ENCODE measurements at places on chromosomes 4 and X.

DNA sequence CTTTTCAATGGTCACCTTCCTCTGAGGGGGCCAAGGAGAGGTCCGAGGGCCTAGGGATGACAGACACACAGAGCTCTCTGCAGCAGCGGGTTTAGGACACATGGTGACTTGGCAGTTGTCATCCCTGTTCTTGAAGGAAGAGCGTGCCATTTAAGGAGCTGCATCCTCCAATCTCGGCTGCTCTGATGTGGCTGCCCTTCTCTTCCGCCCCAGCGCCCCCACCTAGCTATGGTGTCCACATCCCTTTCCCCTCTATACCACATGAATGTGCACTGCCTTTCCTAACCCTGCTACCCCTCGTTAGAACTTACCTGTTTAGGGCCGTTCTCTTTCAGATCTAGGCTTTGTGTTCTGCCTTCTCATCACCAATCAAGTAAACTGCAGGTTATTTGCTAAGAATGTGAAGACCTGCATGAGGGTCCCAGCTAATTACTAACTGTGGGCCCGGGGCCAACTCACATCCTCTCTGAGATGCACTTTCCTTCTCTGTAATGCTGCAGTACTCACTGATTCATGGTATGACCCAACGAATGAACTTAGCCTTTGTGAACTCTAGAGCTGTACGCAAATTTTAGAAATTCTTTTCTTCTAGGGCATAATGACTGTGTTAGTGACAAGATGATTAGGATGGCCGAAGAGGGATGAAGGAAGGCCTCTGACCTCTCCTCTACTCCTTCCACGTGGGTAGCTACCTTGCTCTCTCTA, 38.2 kb downstream of the CHST7 start:
- DNase-seq, result no peak

- no peak for DNase-seq
Measured at GRCh38 chrX:1401611-1402430, 9.9 kb upstream of the SLC25A6 start.

- DNase-seq, result no peak
Measured at GRCh38 chrX:39484159-39485068, 613.3 kb downstream of the BCOR start.

- DNase-seq, result no peak
Measured at GRCh38 chr4:20259707-20260106, 8.0 kb downstream of the SLIT2 start.

GRCh38 chr4:112145326-112145789, at the start of gene FAM241A:
Gene FAM241A, plus strand, starts transcription at chr4:112145454. Its CDS starts 127 bp downstream, at chr4:112145581.
- DNase-seq, result peak; percentile 97

- DNase-seq, result no peak
Measured at GRCh38 chr4:48103483-48104139, 30.4 kb downstream of the TXK start.

- DNase-seq, result no peak
Measured at GRCh38 chrX:50814701-50815100, 707 bp upstream of the SHROOM4 start.

DNA sequence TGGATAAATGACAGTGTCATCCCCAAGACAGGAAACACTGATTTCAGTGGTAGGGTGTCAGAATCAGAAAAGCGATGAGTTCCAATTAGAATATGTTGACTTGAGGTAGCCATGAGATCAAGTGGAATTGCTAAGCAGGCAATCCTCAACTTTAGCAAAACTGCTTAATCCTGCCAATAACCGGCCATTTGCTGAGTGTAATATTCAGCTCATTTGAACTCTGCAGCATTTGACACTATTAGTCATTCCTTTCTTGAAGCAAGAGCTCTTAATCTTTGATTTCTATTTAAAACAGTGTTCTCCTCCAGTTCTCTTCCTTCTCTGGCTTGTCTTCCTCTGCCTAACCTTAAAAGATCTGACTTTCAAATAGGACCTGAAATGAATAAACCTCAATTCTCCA, 68.7 kb upstream of the DCLK2 start:
- DNase-seq, result no peak

DNA sequence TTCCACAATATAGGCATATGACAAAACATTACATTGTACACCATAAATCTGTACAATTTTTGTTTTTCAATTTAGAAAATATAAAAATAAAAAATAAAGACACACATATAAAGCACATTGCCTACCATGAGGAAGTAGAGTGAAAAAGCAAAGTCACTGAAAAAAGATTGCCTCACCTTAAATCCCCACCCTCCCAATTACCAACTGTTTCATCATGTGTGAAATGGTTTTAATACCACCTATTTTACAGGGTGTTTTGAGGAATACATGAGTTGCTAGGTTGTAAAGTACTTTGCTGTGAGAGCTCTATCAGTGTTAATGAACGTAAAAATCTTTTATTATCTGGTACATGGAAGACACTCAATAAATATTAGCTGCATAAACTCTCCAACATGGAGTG, 373.6 kb upstream of the NDST3 start:
- DNase-seq, result no peak

GRCh38 chrX:53091354-53091753, 2.6 kb upstream of the KANTR start:
- no peak for DNase-seq

GRCh38 chr4:7398104-7398423, 36.7 kb downstream of the PSAPL1 start:
- no peak for DNase-seq

DNA sequence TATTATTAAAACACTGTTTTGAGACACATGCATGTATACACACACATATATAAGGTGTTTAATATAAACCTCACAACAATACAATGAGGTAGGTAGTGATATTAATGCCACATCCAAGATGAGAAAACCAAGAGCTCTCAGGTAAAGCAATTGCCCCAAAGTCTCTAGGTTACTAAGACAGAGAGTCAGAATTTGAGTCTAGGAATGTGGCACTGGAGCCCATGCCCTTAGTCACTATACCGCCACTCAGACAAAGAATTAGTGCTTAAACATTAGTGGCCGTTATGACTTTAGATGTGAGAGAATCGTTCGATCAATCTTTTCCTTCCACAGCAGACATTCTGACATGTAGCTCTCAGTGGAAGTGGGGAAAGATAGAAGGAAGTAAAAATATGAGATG, 108.2 kb upstream of the ACSL4 start:
- DNase-seq, result no peak

DNA sequence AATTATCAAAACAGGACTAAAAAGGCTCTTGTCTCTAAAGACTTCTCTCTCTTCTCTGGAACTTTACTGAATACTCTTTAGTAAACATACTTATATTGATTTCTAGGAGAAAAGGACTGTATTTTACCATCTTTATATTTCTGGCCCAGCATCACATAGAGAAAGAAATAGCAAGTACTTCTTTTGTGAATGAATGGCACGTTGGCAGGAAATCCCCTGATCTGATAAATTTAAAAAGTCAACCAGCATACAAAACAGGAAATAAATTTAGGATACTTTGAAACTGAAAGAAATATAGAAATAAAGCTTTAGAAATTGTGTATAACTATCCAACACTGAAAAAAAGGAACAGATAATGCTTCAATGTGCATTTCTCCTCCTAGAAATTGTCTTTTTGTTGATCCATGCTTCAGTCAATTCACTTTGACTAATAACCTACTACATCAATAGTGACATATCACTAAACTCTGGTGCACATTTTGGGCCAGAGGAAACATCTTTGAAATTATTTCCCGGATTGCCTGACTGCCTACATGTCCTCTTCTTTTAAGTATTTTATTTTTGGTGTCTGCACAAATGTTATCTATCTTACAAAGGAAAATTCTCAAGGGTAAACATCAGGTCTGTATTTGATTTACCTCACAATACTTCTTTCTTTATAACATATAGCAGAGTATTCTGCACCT, 183.5 kb upstream of the FSTL5 start:
- no peak for DNase-seq

DNA sequence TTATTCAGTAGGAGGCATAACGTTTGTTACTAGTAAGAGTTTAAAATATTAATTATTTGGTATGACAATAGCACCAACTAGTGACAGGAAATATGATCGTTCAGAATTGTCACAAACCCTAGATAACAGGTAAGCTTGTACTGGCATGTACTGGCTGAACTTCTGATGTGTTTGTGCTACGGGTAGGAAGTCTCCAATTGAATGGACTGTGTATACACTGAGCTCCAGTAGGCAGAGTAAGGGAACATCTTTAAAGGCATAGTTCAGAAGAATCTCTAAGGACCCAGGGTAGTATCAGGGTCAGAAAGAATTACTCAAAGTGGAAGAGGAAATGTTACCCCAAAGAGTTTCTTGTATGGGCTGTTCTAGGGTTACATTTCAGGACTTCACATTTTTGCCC, 230.4 kb downstream of the EDA2R start:
- no peak for DNase-seq

DNA sequence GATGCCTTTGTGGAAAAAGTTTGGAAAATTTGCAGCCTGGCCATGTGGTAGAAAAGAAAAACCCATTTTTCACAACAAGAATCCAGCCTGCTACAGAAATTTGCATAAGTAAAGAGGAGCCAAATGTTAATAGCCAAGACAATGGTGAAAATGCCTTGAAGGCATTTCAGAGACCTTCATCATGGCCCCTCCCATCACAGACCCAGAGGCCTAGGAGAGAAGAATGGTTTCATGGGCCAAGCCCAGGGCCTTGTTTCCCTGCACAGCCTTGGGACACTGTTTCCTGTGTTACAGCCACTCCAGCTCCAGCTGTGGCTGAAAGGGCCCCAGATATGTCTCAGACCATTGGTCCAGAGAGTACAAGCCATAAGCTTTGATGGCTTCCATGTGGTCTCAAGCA, 101.4 kb upstream of the LINC00632 start:
- no peak for DNase-seq

- DNase-seq, result peak; percentile 23
Measured at GRCh38 chrX:70089604-70090297, 27.5 kb downstream of the OTUD6A start.

- no peak for DNase-seq
Measured at GRCh38 chrX:30812326-30812725, 76.7 kb downstream of the TAB3 start.

DNA sequence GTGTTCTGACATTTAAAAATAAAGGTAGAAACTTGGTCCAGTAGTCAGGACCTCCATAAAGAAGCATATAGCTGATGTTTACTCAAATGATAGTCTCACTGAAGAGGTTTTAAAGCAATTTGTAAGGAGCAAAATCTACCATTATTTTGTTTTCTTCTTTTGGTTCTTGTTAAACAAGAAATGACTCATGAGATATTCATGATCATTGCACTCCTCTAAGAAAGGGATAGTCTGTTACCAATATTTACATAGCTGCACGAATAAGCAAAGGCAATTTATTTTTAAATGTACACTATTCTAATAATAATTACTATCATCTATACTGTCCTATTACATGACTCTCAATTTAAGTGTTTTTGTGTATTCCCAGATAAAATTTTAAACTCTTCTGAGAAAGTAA, 397.9 kb downstream of the FAM47B start:
- DNase-seq, result no peak

- DNase-seq, result no peak
Measured at GRCh38 chr4:7829652-7830580, 109.7 kb downstream of the AFAP1 start.

DNA sequence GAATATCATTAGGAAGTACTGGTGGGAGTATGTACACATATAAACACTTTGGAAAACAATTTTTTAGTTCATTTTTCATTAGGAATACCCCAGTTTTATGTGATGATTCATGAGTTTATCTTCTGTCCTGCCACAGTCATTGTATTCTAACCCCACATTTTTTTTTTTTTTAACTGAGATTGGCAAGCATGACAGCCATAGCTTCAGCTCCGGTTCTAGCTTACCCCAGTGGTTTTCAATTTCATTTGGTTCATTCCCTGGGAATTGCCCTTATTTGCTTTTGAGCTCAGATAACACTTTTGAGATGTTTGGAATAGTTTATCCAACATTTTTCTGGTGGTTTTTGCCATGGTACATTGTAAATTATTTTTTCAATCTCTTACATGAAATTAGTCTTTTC, 21.0 kb upstream of the FMR1 start:
- no peak for DNase-seq

DNA sequence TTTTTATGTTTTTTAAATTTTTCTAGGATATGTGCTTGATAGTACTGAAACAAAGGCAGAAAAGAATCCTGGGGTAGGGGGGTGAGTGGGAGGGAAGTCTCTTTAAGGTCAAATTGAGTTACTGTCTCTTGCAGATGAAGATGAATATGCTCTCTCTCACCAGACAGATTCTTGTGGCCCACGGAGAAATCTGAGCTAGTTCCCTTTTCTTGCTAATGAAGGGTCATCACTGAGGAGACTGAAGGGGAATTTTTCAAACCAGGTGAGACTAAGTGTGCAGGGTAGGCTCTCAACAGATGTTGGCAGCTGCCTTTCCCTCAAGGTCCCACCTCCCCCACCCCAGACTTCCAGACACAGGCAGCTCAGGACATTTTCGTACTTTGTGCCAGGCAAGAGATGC, 21.5 kb downstream of the FAM9C start:
- no peak for DNase-seq

- no peak for DNase-seq
Measured at GRCh38 chr4:107897823-107898222, 33.5 kb upstream of the CYP2U1 start.

- DNase-seq, result peak; percentile 6
Measured at GRCh38 chr4:85565761-85566480, 91.0 kb downstream of the ARHGAP24 start.

GRCh38 chr4:110878413-110878812, 255.5 kb upstream of the PITX2 start:
- DNase-seq, result no peak
